ENCODE measurements at places on chromosomes 2 and 18. TPM values are rescaled to one million over a fixed set of nuclear protein-coding genes. Genes with fewer than 3 reads are reported as not detected.

- H3K4me3 ChIP-seq: no peak overlapping the region
- H3K36me3 ChIP-seq: no peaks in the 10 kb centered on the region
- H3K4me1 ChIP-seq: peaks cover 59% of the 10 kb centered on the region
- no peak for DNase-seq
Observed at GRCh38 chr2:239300242-239300641, 100.6 kb downstream of the HDAC4 start.

DNA sequence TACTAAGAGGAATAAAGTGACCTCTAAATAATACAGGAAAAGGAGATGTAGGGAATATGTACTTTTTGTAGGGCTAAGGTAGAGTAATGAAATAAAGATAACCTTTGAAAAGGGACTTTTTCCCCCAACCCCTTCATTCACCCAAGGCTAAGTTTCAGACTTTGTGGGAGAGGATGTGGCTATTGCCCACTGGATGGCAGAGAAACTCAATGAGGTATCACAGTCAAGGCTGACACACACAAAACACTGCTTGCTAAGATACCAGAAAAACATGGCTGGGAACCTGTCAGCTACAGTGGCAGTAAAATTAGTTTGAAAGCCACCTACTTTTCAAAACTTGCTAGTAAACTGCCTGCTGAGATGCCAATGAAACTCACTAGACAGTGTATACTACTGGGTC, 158.8 kb upstream of the WDSUB1 start:
- H3K27me3 ChIP-seq: no peaks in the 10 kb centered on the region
- peaks cover 43% of the 10 kb centered on the region for H3K36me3 ChIP-seq
- no peak overlapping the region for H3K27ac ChIP-seq
- H3K4me1 ChIP-seq: peaks cover 9% of the 10 kb centered on the region

CBLN2 gene
- total RNA-seq: 6.2 TPM

DNA sequence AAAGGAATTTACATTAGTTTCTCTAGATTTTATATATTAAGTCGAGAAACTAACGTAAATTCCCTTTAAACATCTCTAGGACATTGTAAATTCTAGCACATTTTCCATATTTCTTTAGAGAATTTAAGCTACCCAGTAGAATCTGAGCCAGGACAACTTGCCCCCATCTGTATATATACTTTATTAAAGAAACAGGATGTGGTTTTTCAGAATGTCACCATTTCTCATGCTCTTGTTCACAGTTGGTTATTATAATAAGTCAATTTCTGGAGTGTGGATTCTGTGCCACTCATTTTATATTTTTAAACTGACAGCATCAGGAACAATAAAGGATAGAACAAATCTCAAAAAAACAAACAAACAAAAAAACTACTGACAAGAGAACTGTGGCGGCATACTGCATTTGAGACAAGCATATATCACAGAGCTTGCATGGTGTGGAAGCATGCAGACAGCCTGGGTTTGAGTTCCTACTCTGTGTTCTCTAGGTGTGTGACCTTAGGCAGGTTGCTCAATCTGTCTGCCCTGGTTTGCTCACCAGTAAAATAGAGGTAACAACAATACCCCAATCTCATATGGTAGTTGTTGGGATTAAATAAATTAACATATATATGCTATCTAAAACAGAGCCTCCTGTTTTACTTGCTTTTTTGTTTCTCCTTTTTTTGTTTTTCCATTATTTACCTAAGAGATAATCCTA, 61.4 kb upstream of the DNER start:
- DNase-seq: no peak
- no peaks in the 10 kb centered on the region for H3K27me3 ChIP-seq
- H3K4me1 ChIP-seq: peaks cover 4% of the 10 kb centered on the region
- H3K27ac ChIP-seq: no peak overlapping the region
- no peak overlapping the region for H3K4me3 ChIP-seq
- H3K36me3 ChIP-seq: peaks cover 38% of the 10 kb centered on the region

GRCh38 chr18:50614838-50615237, 55.0 kb downstream of the MAPK4 start:
- H3K27ac ChIP-seq: no peak overlapping the region
- H3K27me3 ChIP-seq: no peaks in the 10 kb centered on the region
- DNase-seq: no peak
- H3K4me1 ChIP-seq: peaks cover 3% of the 10 kb centered on the region

GRCh38 chr2:65388051-65388531, 44.3 kb downstream of the SPRED2 start:
- no peaks in the 10 kb centered on the region for H3K36me3 ChIP-seq
- H3K27ac ChIP-seq: peak overlapping the region; percentile 29
- H3K4me3 ChIP-seq: no peak overlapping the region
- H3K27me3 ChIP-seq: no peaks in the 10 kb centered on the region

- no peak overlapping the region for H3K4me3 ChIP-seq
- H3K27ac ChIP-seq: no peak overlapping the region
- no peak for DNase-seq
- H3K4me1 ChIP-seq: no peaks in the 10 kb centered on the region
- no peaks in the 10 kb centered on the region for H3K36me3 ChIP-seq
Observed at GRCh38 chr2:224169847-224170246, 130.8 kb upstream of the SERPINE2 start.

IL36A gene
- total RNA-seq: not detected

LAMA1 gene
- total RNA-seq: 59.3 TPM

DNA sequence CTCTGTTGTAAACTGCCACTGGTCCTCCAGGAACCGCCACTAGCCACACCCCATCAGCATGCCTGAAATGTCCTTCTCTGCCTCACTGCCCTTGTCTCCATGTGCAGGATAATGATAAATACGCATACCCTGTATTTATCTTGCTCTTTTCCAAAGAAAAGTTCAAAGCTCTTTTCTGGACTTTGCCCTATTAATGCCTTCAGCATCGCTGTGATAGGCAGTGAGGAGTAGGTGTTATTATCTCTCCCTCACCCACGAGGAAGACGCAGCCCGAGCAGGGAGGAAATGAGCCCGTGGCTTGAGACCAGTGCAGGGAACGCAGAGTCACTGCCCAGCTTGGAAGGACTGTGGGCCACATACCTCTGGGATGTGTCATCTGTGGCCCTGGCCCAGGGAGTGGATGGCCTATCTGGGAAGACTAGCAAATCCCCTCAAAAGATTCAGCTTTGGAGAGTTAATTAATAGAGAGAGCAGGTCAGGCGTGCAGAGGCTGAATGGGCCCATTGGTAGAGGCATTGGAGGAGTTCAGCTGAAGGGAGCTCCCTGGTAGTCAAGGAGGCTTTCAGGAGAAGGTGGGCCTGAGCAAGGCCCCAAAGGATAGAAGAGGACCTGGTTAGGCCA, 39.5 kb upstream of the MCFD2 start:
- peak overlapping the region; percentile 76 for H3K27ac ChIP-seq
- H3K36me3 ChIP-seq: peaks cover 22% of the 10 kb centered on the region
- peak overlapping the region; percentile 21 for H3K4me3 ChIP-seq
- no peak for DNase-seq
- peaks cover 16% of the 10 kb centered on the region for H3K4me1 ChIP-seq
- H3K27me3 ChIP-seq: no peaks in the 10 kb centered on the region
